Caco-2 (cell line): ENCODE measurements at places on chromosomes 4 and X. TPM values are rescaled to one million over a fixed set of nuclear protein-coding genes. Genes with fewer than 3 reads are reported as not detected.

The SPANXA1 gene
- total RNA-seq: not detected in 2 replicates

The FNIP2 gene
- total RNA-seq: 12.4 and 15.8 TPM in 2 replicates

The GLRB gene
- total RNA-seq: not detected in 2 replicates

The CTAG2 gene
- total RNA-seq: not detected in 2 replicates

The H2BW2 gene
- not detected in 2 replicates for total RNA-seq

The SULT1B1 gene
- 0.86 and 1.00 TPM in 2 replicates for total RNA-seq

The GAGE2A gene
- not detected in 2 replicates for total RNA-seq

The CABS1 gene
- total RNA-seq: not detected in 2 replicates

The SHOX gene
- total RNA-seq: not detected in 2 replicates

The ZDHHC15 gene
- total RNA-seq: not detected in 2 replicates

The SLC25A14 gene
- total RNA-seq: 7.4 and 8.3 TPM in 2 replicates

The EFHC2 gene
- total RNA-seq: not detected in 2 replicates

The WDFY3 gene
- 42.7 and 55.9 TPM in 2 replicates for total RNA-seq

The PAGE2 gene
- total RNA-seq: not detected in 2 replicates

The HMX1 gene
- total RNA-seq: 0.20 TPM in 1 of 2 replicates, not detected in the other

The UBA1 gene
- 156 and 157 TPM in 2 replicates for total RNA-seq

The TREX2 gene
- 0.60 and 0.61 TPM in 2 replicates for total RNA-seq

The DMRTC1B gene
- total RNA-seq: not detected in 2 replicates
